Activated T-cell treated with anti-CD3 and anti-CD28 coated beads for 1 hour (primary cell): ENCODE measurements at places on chromosomes 13 and 19.
A peak's percentile ranks its signal among the peaks of the same experiment; 100 is the strongest.

DNA sequence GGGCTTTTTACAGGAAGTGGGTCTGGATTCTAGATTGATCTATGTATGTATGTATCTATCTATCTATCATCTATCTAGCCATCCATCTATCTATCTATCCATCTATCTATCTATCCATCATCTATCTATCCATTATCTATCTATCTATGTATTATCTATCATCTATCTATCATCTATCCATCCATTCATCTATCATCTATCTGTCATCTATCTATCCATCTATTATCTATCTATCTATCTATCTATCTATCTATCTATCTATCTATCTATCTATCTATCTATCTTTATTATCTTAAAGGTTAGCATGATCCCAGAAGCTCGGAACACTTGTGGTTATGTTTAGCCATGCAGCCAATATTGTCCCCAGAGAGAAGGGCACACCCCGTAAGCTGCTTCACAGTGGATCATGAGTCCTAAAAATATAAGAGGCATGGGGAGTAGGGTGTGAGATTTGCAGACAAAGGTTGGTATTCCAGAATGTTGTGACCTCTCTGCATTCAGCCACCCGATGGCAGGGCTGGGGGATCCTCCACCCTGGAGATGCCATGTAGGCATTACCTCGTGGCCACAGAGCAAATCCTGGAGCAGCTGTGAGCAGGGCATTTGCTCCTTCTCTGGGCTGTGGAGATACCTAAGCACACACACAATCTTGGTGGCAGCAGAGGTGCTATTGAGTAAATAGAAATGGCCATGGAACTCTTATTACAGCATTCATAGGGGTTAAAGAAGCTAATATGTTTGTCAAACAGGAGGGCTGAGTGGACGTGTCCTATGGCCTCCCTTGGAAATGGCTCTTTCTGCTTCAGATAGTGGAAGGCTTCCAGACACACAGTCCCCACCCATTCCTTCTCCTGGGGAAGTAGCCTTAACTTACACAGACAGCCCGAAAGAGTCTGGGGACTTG is 310.0 kb upstream of the TSHZ3 start:
- DNase-seq: no peak

- no peak for DNase-seq
Measured at GRCh38 chr19:41420101-41420880, 6.9 kb downstream of the B3GNT8 start.

- no peak for DNase-seq
Measured at GRCh38 chr19:19420570-19421298, 15.3 kb downstream of the GATAD2A start.

GRCh38 chr13:112776971-112777370 is 87.1 kb downstream of the ATP11A start:
- no peak for DNase-seq

DNA sequence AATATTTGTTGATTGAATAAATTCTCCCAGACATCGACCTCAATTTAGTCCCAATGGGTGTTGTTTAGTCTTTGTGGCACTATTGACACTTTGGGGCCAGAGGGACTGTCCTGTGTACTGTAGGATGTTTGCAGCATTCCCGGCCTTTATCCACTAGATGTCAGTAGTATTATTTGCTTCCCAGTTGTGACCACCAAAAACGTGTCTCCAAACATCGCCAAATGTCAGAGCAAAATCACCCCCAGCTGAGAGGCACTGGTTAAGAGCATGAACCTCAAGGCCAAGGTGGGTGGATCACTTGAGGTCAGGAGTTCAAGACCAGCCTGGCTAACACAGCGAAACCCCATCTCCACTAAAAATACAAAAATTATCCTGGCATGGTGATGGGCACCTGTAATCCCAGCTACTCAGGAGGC is 15.4 kb downstream of the NLRP12 start:
- DNase-seq: no peak

GRCh38 chr13:23770973-23771372 is 118.2 kb downstream of the MIPEP start:
- no peak for DNase-seq

DNA sequence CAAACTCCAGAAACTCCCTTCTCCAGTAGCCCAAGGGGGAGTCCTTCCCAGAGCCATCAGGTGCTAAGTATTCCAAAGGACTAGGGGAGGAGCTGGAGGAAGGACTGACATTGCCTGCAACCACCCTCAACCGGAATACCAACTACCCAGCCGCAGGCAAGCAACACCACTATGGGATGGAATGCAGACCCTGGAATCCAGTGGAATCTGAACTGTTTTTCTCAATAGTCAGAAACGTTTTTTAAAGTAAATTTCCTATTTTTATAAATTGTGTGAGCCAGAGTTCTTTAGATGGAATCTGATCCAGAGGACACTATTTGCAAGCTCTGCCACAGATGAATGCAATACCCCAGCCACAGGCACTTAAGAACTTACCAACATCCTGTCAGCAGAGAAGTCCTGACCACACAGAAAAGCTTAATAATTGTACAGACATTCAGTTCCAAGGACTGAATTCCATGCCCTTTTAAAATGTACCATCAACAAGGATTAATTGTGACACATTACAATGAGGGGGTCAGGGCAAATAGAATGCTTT is 92.1 kb downstream of the USP12 start:
- no peak for DNase-seq

DNA sequence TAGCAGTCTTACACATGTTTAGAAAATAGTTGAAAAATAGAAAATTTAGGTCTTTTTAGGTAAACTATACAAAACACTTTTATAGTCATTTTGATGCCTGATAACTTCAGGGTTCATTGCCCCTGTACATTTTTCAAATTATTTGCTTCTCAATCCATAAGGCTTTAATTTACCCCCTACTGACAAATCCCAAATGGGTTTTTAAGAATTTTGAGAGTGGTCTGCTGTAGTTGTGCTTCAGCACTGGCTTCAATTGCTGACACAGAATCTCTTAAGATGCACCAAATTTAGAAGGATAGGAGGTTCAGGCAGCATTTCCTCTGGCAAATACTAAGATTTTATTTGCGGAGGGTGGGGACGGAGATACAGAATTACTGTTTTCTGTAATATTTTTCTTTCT is 89.4 kb downstream of the PCCA start:
- no peak for DNase-seq

GRCh38 chr13:49586717-49587116 is 1.4 kb upstream of the RCBTB1 start:
- no peak for DNase-seq

GRCh38 chr13:44403461-44404056 is 29.9 kb downstream of the SERP2 start:
- DNase-seq: no peak

DNA sequence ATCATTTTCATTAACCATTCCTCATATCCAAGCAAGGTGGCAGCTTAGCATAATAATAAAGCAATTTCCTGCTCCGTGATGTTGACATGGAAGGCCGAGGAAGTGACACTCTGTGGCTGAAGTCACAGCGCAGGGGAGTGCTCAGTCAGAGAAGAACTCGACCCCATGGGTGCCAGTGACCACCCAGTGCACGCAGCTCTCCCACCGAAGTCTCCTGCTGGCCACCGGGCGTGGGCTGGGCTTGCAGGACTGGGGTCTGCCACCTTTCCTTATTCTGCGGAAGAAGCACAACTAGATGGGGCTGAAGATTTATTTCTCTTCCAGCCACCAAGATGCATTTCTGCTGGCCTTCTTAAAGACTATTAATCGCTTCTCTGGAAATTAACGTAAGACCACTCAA is 132.1 kb upstream of the SPACA7 start:
- DNase-seq: no peak

DNA sequence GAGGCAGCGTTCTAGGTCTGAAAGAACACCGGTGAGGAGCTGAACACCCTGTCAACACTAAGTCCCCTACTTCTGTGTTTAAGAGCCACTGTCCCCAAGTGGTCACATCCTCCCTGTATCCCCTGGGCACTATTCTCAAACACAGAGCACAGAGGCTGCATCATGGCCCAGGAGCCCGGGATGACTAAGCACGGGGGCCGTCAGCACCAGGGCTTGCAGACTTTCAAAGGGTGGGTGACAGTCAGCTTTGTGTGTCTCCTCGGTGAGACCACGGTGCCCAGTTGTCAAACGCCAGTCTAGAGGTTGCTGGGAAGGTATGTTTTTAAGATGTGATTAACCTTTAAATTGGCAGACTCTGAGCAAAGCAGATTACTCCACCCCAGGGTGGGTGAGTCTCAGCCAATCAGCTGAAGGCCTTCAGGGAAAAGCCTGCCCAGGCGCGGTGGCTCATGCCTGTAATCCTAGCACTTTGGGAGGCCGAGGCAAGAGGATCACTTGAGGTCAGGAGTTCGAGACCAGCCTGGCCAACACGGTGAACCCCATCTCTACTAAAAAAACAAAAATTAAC is 8.0 kb downstream of the MAP2K2 start:
- no peak for DNase-seq

- DNase-seq: no peak
Measured at GRCh38 chr13:48231080-48231479, 1.9 kb upstream of the ITM2B start.

GRCh38 chr13:49641801-49642291 is 13.5 kb downstream of the ARL11 start:
- DNase-seq: no peak

DNA sequence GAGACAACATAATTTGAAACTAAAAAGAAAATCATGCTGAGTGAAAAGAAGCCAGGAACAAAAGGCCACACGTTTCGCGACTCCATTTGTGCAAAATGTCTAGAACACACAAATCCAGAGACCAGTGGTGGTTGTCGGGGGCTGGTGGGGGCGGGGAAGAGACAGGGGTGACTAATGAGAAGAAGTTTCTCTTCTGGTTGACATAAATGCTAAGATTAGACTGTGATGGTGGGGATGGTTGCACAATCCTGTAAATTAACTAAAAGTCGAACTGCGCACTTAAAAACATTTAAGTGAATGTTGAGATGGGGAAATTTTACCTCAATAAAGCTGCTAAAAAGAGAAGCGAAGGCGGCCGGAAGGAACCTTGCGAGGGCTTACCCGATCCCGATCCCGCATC is 7.1 kb downstream of the AKAP8 start:
- no peak for DNase-seq

GRCh38 chr19:12652219-12652618 is 14.3 kb downstream of the MAN2B1 start:
- DNase-seq: no peak

DNA sequence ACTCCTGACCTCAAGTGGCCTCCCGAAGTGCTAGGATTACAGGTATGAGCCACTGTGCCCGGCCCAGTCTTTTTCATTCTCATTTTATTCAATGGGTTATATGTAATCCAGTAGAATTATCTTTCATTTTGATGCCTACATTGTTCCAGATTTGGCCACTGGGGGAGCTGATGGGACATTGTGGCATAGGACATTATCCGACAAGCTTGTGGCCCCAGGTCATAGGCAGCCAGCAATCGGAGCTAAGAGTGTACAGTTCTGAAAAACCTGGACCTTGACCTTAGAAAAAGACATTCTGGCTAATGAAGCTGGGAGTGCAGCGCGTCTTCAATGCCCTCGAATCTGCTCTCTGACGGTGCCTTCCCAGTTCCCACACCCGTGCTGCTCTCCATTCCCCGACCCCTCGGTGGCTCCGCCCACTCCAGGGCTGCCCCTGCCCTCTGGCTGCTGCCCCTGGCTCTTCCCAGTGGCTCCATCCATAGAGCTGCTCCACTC is 108.7 kb downstream of the TEX29 start:
- DNase-seq: peak; percentile 19

- no peak for DNase-seq
Measured at GRCh38 chr19:57355916-57356315, 4.8 kb downstream of the ZNF304 start.

- no peak for DNase-seq
Measured at GRCh38 chr19:56258272-56258671, 14.3 kb upstream of the EDDM13 start.

- DNase-seq: no peak
Measured at GRCh38 chr19:20079476-20079875, 1.7 kb downstream of the ZNF90 start.

DNA sequence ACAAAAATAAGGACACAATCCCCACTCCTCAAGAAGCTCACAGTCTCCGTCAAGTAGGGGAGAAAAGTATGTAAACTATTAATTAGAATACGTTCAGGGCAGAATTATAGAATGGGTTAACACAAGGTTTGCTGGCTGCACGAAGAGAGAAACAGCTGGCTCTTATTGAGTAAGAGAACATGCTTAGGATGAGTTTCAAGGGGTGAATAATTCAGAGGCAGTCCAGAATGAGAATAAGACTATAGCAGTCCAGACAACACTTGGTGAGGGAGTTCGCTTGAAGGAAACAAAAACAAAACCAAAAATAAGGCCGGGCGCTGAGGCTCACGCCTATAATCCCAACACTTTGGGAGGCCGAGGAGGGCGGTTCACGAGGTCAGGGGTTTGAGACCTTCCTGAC is 61.9 kb downstream of the THSD1 start:
- no peak for DNase-seq

DNA sequence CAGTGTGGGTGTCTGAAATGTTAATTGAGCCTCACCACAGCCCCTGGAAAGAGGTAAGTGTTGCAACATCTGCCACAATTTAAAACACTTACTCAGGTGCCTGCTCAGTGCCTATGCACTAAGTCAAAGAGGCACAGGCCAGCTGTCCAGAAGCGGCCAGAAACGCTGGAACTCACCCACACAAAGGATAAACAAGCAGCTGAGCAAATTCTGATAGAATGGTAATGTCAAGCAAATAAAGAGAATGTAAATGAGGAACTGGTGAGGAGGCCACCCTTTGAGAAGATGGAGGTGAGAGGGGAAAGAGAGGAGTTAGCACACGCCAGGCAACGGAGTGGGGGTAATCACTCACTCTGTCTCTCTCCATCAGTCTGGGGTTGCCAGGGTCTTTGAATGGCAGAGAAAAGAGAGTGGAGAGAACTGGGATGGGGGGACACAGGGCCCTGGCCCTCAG is 67.7 kb upstream of the SERP2 start:
- DNase-seq: no peak

DNA sequence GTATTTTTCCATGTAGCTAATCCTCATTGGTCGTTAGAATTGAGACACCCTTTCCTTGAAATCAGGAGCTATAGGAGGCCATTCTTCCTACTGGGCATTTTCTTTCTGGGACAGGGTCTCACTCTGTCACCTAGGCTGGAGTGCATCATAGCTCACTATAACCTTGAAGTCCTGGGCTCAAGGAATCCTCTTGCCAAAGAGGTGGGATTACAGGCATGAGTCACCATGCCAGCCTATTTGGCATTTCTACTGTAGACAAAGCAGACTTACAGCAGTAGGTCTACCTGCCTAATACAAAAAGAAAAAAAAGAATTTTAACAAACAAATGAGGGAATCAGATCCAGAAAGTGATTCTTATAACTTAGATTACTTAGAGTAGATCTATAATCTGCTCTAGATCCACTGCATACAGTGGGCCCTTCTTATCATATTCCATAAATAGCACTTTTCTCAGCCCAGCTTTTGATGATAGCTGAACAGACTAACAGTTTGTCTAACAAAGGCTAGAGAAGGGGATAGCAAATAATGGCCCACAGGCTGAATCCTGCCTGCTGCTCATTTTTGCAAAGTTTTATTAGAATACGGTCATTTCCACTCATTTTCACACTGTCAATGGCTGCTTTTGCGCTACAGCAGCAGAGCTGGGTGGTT is 36.7 kb upstream of the USPL1 start:
- DNase-seq: no peak

- no peak for DNase-seq
Measured at GRCh38 chr13:72678312-72678711, 49.1 kb downstream of the MZT1 start.
